Suppressor macrophage treated with lipopolysaccharide for 4 hours (primary cell): ENCODE measurements at places on chromosomes 3 and 15.

GRCh38 chr3:56351537-56351936 is 116.7 kb downstream of the ERC2 start:
- no peak for DNase-seq

GRCh38 chr3:182913889-182914288 is 66.4 kb downstream of the DCUN1D1 start:
- DNase-seq: no peak

DNA sequence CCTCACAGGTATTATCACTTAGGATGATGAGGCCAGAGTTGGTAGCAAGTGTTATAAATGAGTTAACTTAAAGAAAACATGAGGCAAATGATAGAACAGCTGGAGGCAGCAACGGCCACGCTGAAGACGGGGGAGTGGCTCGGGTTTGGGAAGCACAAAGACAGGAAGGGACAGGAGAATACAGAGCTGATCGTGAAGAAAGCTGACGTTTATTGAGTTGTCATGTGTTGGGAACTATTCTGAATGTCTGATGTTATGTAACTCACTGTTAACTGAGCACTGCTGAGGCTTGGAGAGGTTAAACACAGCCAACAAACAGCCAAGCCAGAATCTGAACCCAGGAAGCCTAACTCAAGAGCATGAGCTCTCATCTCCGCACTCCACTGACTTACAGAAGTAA is 42.3 kb downstream of the FGD5 start:
- DNase-seq: peak; percentile 15

- DNase-seq: no peak
Observed at GRCh38 chr15:39878406-39878785, 41.7 kb downstream of the GPR176 start.

- DNase-seq: no peak
Observed at GRCh38 chr3:108620250-108620649, 30.7 kb downstream of the DZIP3 start.

DNA sequence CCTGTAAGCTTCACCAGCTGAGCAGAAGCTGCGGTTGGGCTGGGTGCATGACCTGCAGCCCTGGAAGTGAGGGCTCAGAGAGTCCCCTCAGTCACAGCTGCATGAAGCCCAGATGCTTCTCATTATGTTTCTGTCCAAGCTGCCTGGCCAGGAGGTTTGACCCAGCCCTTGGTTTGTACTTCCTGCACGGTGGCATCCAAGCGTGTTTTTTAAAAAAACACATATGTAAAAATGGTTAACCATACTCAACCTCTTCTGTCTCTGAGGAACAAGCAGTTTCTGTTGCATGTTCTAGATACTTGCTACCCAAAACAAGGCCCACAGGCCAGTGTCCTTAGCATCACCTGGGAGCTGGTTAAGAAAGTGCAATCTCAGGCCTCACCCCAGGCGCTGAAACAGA is 76.0 kb upstream of the ATP10A start:
- DNase-seq: no peak

GRCh38 chr3:107654218-107654617 is 131.5 kb downstream of the BBX start:
- DNase-seq: no peak

DNA sequence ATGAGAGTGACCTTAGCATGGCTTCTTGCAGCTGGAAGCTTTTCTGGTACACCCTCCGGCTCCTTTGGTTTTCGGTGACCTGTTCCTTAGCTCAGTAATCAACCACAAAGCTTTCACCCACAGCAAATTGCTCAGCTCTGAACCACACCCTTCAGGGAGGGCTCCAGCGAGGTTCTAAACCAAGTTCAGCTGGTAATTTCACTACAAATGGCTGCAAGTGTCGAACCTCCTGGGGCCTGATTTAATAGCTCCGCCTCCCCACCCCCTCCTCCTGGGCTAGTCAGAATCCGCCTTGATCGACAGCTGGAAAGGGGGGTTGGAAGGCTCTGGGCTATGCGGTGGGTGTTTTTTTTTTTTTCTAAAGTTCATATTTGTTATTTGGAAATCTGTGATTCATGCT is 150.9 kb upstream of the MCTP2 start:
- DNase-seq: no peak

- DNase-seq: peak; percentile 91
Observed at GRCh38 chr3:194577986-194578905, 55.0 kb downstream of the TMEM44 start.

GRCh38 chr3:27628026-27628750 is 93.9 kb downstream of the EOMES start:
- DNase-seq: peak; percentile 31

- DNase-seq: no peak
Observed at GRCh38 chr3:123141276-123141675, 60.5 kb upstream of the SEC22A start.

- peak; percentile 10 for DNase-seq
Observed at GRCh38 chr3:51967384-51968169, at the start of gene PCBP4. PCBP4 (minus strand) TSS chr3:51967454; CDS start chr3:51961240, 6,214 bp downstream.

DNA sequence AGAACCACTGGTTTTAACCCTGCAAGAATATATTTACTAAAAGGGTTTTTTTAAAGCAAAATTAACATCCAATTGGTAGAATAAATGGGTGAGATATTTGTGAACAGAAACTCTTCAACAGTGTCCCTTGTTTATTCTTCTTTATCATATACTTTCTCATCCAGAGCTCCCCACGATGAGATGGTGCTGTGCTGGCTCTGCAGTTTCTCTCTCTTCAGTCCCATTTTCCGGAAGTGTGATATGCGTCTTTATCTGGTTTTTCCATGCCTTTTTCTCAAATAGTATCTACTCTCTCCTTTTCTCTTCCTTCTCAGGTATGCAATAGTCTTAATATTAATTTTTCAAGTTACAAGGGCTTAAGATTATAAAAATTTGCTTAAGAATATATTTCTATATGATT is 1.5 kb downstream of the EAF2 start:
- peak; percentile 38 for DNase-seq

- no peak for DNase-seq
Observed at GRCh38 chr15:48717458-48717857, 71.9 kb upstream of the FBN1 start.

GRCh38 chr3:137970914-137971831 is 38.8 kb upstream of the CLDN18 start:
- peak; percentile 66 for DNase-seq

DNA sequence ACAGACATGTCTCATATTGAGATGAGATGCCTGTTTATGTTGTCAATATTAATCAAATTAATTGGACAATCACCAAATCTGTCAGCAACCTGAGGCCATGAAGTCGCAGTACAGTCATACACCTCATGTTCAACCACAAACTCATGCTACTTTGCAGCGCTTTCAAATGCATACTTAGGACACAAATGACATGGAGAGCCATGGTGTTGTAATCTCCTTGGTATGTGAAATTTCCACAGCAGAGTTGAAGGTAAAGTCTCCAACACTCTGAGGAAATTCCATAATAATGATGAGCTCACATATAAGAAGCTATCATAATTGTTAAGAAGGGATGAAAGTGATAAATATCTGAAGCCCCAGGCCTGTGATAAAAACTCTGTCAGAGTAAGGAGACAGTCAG is 873.9 kb downstream of the MCTP2 start:
- no peak for DNase-seq

DNA sequence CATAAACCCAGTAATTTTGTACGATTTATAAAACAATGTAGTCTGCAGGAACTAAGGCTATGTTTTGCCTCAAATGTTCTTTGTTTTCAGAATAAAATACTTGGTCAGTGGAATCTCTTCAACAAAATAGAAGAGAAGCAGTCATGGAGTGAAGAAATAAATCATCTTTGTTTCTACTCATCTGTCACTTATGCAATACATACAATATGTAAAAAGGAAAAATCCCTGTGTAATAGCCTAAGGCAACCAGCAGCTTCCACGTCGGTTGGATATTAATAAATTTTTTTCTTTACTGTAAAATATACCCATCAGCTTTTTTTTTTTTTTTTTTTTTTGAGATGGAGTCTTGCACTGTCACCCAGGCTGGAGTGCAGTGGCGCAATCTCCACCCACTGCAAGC is 5.2 kb upstream of the WDR5B start:
- DNase-seq: peak; percentile 11

- no peak for DNase-seq
Observed at GRCh38 chr3:11629716-11630115, 14.0 kb downstream of the VGLL4 start.

DNA sequence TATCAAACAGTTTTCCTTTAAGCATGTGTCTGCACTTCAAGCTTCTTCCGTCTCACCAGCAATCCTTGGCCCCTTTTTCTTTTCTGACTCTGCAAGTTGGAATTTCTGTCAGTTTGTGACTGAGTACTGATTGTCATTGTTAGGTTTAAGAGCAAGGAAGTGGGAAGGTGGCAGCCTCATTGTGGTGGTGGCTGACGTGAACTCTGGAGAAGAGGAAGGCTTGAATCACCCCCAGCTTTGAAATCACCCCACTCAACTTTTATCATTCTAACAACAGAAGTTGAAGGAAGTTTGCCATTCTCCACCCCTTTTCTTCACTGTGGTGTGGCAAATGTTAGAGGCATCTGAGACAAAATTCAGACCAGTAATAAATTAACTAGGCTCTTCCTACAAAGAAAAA is 231.6 kb upstream of the AGTR1 start:
- DNase-seq: peak; percentile 18

DNA sequence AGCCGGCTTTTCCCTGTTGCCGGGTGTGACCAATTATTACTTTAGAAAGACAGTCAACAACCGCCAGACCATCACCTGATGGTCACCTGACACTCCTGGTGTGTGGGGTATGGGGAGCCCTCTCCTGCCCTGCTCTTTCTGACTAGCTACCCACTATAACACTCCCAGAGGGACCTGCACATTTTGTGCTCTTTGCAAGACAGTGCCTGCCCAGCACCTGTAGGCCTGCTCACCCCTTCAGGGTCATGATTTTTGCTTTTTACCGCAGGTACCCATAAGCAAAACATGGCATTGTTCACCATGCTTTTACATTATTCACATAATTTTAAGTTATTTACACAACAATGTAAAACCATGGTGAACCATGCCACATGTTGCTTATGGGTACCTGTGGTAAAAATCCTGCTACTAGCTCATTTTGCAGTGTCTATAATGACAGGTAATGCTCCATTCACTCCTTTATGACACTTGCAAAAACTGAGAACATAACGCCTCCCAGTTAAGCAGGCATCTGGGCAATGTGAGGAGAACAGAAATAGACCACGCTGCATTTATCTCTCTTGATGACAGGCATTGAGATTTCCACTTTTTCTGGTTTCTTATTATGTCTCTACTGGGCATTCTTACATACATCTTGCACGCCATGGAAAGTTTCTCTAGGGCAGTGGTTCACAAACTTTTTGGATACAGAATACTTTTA is 9.9 kb downstream of the CCRL2 start:
- DNase-seq: no peak

GRCh38 chr3:16148783-16149182 is 25.7 kb upstream of the GALNT15 start:
- DNase-seq: no peak

- DNase-seq: no peak
Observed at GRCh38 chr15:82566690-82567089, 26.4 kb upstream of the RPS17 start.

GRCh38 chr3:127775398-127776109 is 46.8 kb downstream of the MGLL start:
- DNase-seq: peak; percentile 82

DNA sequence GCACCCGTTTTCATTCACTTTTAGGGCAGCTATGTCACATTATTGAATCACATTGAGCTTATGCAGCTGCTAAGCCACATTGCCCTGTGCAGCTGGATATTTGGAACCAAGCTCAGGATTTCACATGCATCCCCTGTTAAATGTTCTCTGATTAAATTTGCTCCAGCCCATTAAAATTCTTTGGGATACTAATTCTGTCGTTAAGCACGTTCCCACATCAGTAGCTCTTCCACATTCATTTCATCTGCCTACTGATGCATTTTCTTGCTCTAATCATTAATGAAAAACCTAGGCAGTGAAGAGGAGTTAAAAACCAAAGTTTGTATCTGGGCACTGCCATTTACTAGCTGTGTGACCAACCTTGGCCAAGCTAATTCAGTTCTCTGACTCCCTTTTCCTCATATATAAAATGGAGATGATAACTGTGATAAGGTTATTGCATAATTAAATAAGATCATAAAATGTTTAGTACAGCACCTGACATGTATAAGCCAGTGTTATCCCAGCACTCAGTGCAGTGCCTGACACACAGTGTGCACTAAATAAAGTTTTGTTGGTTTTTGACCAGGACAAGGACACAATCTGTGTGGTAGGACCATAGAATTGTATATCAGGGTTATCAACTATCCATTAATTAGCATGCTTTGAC is 222.2 kb upstream of the ATP11B start:
- no peak for DNase-seq

GRCh38 chr3:122488262-122488973 is 26.3 kb downstream of the KPNA1 start:
- DNase-seq: no peak

- DNase-seq: peak; percentile 81
Observed at GRCh38 chr15:91946581-91947292, 93.2 kb downstream of the SLCO3A1 start.

DNA sequence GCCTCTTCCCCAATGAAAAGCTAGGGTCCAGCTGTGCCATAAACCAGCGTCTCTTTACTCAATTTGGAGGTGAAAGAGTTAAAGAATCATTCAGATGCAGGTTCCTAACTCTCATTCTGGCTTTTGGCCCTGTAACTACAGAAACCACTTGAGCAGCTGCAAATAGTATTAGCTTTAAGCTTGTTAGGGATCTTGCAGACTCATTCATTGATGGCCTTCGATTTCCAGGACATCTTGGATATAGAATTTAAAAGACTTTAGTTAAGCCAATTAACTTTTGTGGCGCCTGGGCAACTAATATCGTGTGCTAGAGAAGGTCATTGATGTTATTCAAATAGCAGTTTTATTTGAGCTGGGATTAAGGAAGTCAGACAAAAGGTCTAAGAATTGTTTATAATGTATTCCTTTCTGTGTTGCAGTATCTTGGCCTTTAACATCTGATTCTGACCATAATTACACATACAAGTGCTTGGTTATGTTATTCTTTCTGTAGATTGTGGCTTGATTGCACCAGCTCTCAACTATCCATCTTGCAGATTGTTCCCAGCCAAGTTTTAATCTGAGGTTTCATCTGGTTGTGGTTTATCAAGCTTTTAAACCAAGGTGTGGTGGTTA is 185.3 kb downstream of the CACNA2D3 start:
- DNase-seq: no peak

DNA sequence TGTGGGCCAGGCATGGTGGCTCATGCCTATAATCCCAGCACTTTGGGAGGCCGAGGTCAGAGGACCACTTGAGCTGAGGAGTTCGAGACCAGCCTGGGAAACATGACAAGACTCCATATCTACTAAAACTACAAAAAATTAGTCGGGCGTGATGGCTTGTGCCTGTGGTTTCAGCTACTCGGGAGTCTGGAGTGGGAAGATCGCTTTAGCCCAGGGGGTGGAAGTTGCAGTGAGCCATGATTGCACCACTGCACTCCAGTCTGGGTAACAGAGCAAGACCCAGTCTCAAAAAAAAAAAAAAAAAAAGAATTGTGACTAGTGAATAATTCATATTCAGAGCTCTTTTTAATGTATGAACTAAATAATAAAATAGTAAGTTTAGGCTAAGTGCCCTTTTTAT is 87.8 kb upstream of the TSEN2 start:
- no peak for DNase-seq

DNA sequence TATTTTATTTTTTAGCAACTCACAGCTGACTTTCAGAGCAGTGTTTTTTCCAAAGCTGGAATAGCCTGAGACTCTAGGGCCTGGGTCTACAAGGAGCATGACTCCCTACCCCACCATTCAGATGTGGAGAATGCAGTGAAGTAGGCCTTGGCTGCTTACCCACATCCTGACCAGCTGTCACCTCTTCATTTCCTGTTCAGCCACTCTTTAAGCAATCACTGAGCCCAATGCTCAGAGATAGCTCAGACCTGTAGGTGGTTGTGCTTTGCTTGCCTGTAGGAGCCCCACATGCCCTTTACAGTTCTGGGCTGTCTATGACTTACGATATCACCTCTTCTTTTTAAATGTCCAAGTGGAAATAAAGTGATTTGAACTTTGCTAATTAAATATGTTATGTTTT is 148.1 kb downstream of the NEK11 start:
- DNase-seq: no peak
